Stimulated activated naive B cell treated with anti-CD40 and anti-IgM and Interleukin-4, amounts not matched to agents 10 μg/mL and 1 μg/mL and 100 μg/mL, for 72 hours (primary cell): ENCODE measurements at places on chromosomes 7 and 10.

GRCh38 chr10:99672884-99673283 is 13.6 kb downstream of the ENTPD7 start:
- no peak for DNase-seq

GRCh38 chr10:73920089-73920488 is 9.2 kb downstream of the PLAU start:
- peak; percentile 17 for DNase-seq

GRCh38 chr7:12647364-12648219 is 39.8 kb upstream of the ARL4A start:
- no peak for DNase-seq

DNA sequence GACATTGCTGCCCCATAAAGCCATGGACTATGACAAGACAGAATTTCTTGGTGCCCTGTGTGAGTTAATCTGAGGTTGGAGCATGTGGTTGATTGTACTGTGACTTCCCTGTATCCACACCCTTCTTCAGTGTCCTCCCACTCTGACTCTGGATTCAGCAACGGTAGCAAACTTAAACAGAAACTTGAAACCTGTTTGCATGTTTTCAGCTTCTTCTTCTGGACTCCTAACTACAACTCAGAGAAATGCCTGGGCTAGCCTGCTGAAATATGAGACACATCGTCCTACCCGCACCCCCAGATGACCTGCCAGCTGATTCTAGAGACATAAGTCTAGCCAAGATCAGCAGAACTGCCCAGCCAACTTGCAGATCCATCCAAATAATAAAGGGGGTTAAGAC is 78.4 kb downstream of the IPMK start:
- no peak for DNase-seq

DNA sequence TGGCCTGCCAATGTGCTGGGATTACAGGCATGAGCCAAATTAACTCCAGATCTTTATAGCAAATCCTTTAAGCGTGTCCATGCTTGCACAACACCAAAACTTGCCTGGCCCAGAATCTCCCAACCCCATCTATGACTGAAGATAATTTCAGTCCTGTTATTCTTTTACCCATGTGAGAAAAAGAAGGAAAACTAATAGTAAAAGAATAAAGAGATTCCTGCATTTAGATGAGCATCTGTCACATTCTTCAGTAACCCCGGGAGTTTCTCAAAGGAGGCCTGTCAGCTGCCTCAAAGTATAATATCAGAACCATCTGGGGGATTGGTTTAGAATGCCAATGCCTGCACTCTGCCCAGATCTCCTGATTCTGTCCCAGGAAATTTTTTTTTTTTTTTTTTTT is 158.1 kb upstream of the KMT2E start:
- no peak for DNase-seq

DNA sequence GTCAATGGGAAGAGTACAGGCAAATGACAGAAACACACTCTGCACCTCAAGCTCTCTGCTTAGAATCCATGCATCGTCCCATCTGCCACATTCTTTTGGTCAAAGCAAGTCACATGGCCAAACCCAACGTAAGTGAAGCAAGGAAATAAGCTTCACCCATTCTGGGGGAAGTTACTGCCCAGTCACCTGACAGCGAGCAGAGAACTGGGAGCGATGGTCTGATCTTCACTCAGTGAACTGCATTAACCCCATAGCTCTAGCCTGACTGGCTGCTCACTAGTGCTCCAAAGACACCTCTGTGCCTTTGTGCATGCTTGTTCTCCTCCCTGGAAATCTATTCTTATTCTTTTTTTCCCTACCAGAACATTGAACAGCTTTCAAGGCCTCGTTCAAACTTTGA is 89.9 kb downstream of the APBB1IP start:
- no peak for DNase-seq

DNA sequence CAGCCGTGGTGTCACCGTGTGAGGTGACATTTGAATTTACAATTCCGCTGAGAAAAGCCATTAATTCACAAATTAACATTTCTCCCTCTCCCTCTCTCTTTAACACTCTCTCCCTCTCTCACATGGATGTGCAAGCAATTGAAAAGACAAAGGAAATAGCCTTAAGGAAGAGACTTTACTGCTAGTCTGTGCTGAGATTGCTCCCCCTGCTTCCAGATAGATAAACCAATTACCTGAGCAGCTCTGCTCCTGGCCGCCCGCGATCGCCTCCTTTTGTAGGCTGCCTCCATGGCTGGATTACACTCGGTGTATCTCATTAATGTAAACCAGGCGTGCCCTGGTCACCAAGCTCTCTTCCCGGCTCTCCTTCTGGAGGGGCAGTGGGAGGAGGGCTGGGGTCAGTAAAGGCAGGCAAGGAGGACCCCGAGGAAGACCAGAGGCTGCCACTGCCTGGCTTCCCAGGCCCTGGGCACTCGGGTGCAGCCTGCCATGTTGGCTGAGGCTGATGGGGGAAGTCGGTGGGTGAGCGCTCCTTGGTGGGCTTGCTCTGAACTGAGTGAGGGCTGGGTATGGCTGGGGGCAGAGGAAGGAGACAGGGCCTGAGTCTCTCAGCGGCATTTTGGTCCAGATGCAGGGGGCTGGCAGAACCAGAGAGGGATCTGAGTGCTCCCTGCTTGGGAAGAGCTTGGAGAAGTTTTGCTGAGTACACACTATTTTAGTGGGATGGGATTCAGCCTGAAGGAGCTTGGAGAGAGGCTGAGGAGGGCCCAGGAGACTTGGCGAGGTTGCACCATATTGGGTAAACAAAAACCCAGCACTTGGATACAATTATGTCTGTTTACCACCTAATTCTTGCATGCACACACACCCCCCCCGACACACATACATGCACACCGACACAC is 42.9 kb downstream of the PAX2 start:
- no peak for DNase-seq

- peak; percentile 75 for DNase-seq
These were observed 62.8 kb upstream of the GSDME start for GRCh38 chr7:24819916-24820689.
